NCI-H1092 treated with DMSO at 0.1 percent for 48 hours (cell line): ENCODE measurements at places on chromosomes 13 and 19.

GRCh38 chr19:13684021-13684420 is 80.3 kb upstream of the MRI1 start:
- no peak for DNase-seq

DNA sequence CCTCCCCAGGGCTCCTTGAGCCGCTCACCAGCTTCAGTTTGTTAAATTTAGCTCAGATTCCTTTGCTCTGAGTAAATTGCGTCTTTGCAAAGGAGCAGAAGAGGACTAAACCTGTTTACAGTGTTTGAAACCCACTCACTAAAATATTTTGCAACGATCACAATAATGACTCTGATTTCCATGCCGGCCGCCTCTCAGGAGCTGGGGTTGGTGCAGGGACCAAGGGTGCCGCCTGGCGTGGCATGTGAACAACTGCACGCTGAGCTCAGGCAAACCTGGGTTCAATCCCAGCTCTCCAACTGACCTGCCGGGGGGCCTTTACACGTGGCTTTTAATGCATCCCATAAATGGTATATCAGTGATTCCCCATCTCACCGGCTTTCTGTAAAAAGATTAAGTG is 68.7 kb upstream of the CACNA1A start:
- DNase-seq: no peak

DNA sequence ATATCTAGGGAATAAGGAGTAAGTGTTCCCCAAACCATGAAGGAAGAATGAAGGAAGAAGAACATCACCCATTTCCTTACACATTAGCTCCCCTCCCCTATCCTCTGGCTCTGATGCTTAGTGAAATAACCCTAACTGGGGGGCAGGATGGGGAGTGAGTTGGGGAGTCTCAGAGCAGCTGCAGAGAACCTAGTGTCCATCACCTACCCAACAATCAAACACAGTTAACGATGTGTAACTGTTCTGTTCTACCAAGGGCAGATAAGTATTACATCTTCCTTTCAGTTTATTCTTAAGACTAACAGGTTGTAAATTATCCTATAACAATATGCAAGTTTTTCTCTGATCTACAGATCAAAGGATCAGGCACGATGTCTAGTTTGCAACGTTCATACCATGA is 12.8 kb downstream of the ELF1 start:
- DNase-seq: no peak

DNA sequence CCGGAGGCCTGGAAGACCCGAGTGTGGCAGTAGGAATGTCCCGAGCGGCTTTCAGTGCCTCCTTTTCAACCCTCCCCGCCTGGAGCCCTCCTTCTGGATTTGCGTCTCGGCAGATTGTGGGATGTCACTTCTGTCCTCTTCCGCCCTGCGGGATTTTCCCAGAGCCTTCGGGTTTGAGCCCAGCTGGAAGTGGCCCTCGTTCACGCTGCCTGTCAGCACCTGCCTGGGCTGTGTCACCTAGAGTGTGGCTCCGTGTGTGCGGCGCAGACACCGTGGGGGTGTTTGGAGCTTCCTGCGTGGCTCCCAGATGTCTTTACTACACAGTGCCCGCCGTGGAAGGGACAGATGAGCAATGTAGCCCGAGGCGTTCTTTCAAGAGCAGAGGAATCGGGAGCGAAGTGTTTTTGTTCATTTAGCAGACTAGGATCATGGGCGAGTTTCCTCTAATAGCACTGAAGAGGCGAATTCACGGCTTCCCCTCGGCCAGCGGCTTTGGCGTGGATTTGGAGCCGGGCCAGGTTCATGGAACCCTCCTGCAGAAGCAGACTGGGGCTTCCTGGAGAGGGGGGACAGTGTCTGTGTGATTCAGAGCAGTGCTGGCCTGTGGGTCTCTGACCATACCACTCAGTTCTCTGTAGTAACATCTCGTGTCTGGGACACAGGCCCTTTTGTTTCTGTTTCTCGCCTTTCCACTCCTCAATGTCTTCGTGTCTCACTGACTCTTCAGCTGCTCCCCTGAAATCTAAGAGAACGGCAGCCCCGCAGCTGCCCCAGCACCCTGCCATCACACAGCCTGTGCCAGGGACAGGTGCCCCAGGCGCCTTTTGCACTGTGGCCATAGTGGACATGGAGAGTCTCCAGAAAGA is 68.0 kb downstream of the KDM4B start:
- DNase-seq: peak; percentile 68

DNA sequence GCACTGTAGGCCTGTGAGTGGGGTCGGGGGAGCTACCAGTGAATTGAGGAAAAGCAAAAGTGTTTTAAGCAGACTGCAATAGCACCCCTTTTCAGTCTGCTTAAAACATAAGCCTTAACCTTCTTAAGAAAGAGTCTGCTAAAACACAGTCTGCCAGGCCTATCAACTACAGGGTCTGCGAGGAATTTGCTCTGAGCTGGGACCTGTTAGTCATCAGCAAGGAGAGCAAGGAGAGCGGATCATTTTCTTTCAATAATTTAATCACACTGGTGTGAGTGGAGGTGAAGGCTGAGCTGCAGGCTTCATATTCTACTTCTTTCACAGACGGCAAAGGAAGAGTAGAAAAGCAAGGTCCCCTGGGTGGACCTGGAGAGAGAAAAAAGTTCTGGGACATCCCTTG is 342.7 kb downstream of the ENOX1 start:
- DNase-seq: no peak

- no peak for DNase-seq
Observed at GRCh38 chr13:73738626-73739025, 395.6 kb downstream of the KLF12 start.

DNA sequence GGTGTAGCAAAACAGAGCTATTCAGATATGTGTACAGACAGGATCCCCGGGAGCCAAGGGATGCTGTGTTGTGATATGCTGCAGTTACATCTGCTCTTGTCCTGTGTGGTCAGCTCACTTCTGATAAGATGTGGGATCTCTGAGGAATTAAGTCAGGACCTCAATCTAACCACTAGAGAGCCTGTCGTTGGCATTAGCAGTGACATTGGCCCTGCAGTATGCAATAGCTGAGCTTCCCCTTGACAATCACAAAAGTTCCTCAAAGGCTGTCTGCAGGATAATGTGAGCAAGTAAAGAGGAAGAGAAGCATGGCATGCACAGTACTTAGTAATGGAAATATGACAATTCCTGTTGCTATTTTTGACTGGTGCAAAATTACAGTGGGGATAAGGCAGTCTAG is 203.4 kb upstream of the MIR17HG start:
- no peak for DNase-seq

DNA sequence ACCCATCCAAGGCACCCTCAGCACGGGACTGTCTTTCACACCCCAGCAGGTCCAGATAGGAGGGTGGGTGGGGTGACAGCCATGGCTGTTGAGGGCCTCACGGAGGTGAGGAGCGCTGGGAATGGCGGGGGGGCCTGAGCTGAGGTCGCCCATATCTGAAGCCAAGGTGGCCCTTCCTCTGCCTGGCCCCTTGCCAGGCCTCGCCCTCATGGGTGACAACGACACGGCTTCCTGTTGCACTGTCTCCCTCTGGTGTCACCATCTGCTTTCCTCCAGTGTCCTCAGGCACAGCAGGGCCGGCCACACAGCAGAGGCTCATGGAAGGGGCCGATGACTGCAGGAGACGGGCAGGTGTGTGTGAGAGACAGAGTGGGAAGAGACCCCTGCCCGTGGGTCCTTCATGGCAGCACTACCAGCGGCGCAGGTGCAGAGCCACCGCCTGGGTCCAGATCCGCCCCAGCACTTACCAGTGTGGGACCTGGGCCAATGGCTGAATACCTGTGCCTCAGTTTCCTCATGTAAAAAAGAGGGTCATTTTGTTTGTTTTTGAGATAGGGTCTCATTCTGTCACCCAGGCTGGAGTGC is 8.1 kb upstream of the NKPD1 start:
- no peak for DNase-seq

GRCh38 chr13:72181661-72182060 is 314.7 kb upstream of the DACH1 start:
- no peak for DNase-seq

- DNase-seq: no peak
Observed at GRCh38 chr19:56927294-56927693, 86.8 kb upstream of the PEG3 start.

GRCh38 chr19:27673986-27674385 is 1539.0 kb downstream of the UQCRFS1 start:
- no peak for DNase-seq

DNA sequence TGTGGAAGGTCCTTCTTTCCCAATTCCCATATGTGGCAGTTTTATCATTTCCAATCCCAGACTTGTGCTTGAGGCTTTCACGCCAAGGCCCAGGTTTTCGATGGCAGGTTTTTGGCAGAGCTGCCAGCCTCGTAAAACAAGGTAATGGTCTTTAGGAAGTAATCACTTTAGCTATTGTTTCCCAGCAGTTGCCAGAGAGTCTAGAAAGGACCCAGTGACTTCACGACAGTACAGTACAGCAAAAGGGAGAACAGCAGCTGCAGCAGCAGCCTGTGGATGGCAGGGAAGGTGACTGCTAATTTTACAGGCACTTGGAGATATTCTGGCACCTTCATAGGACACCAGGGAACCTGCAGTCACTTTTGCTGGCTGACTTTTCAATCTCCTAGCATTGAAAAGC is 291.6 kb upstream of the MAB21L1 start:
- DNase-seq: peak; percentile 30

DNA sequence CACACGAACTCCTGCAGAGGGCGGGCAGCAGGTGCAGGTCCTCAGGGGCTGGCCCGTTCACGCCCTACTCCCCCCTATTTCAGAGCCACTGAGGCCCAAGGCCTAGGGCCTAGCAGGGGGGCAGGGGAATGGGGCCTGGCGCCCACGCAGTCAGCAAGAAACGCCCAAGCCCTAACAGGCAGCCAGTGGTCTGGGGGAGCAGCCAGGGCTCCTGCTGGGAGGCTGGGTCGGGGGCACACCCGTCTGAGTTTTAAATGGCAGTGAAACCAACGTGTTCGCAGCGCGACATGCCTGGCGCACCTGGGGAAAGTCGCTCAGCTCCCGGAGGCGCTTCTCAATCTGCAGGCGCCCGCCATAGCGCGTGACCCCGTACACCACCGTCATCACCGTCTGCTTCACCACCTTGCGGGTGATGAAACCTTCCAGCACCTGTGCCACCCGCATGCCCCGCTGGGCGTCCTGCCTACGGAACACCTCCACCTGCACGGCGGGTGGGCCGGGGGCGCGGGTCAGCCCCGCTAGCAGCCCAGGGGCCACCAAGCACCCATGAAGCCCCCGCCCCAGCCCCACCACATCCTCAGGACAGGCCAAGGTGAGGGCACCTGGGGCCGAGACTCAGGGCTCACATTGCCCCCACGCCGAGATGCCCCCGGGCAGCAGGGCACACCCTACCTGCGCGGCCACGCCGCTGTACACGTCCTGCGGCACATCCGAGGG is 13.9 kb downstream of the POLRMT start:
- DNase-seq: no peak

GRCh38 chr19:1953037-1953436 is 12.1 kb downstream of the CSNK1G2 start:
- no peak for DNase-seq

DNA sequence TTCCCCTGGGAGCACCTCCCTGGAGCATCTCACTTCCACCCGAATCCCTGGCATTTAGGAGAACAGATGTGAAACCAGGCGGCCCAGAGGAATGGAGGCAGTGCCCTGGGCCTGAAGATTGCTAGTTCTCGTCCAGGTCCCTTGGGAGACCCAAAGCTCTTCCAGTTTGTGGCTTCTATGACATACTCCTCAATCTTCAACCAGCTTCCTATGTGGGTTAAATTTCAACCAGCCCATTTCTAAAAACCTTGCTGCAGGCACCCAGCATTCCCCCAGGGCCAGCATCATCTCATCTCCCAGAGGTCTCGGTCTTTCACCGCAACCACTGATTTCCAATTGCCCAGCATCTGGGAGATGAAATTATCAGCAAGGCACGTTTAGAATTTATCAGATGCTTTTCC is 46.0 kb upstream of the STK24 start:
- DNase-seq: no peak

DNA sequence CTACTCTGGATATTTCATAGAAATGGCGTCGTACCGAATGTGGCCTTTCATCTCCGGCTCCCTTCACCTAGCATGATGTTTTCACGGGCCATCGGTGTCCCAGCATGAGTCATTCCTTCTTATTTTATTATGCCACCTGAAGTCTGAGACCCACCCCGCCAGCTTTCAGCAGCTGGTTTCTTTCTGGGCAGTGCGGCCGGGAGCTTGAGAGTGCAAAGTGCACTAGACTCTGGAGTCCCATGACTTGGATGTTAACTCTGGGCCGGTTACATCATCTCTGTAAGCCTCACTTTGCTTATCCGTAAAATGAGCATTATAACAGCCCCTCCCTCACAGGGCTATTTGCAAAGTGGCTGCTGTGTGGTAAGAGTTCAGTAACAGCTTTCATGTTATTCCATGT is 5.8 kb upstream of the KMT5C start:
- no peak for DNase-seq

- DNase-seq: no peak
Observed at GRCh38 chr19:2260341-2260805, 4.2 kb upstream of the JSRP1 start.

- DNase-seq: no peak
Observed at GRCh38 chr13:26095338-26095737, 43.5 kb upstream of the SHISA2 start.

DNA sequence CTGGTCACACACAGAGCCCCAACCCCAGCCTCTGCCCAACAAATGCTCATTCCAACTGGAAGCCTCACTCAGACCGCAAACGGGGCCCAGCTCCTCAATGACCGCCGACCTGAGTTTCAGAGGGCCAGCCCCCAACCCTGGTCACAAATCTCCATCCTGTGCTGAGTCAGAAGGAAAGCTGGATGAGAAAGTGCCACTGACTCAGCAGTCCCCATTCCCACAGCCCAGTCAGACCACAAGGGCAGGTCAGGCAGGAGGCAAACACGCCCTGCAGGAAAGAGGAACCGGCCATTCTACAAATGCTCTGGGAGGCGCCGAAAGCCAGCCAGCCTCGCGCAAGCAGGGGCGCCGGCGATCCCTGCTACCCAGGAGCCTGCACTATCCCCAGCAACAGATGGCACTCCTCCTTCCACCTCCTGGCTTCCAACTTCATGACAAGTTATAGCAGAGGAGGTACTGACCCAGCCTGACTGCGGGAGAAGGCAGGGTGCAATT is 14.1 kb upstream of the PRKD2 start:
- no peak for DNase-seq

DNA sequence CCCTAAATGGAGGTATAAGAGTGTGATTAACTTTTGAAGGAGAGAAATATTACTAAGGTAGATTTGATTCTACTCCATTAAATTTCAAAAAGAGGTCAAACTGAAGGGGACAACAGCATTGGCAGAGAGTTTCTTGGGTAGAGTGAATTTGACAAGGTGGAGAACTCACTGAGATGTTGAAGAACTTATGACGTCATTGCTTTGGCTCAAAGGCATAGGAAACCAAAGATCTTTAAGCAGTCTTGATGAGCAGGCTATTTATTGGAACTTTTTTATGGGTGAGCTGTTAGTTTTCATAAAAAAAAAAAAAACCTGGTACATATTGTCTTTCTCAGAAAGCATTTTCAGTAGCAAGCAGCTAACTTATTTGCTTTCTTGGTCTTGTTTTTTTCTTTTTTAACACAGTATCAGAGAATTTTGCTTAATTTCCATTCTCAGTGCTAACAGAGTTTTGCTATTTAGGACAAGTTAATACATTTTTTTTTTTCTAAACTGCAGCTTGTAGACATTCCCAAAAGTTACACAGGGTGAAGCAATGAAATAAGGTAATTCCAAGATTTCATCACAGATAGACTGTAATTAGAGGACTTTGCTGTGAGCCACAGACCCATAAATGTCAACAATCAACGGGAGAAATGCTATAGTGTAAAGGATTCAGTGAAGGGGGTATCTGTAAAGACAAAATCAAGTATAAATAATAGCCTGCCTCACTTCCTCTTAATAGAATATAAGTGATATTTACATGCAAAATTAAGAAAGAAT is 412.2 kb upstream of the KLHL1 start:
- no peak for DNase-seq

GRCh38 chr19:35357867-35358573 is at the start of gene FFAR3:
FFAR3 (plus strand) TSS chr19:35358460; CDS start chr19:35358891, 431 bp downstream.
- DNase-seq: no peak
